ENCODE measurements at places on chromosomes 2 and 18.

- DNase-seq, result no peak
Measured at GRCh38 chr18:48820483-48821250, 130.1 kb downstream of the SMAD7 start.

- no peak for DNase-seq
Measured at GRCh38 chr2:25993049-25993448, 10.8 kb upstream of the KIF3C start.

- DNase-seq, result no peak
Measured at GRCh38 chr2:25309402-25309801, 32.3 kb downstream of the DNMT3A start.

- no peak for DNase-seq
Measured at GRCh38 chr2:140295767-140296166, 1515.6 kb upstream of the NXPH2 start.

DNA sequence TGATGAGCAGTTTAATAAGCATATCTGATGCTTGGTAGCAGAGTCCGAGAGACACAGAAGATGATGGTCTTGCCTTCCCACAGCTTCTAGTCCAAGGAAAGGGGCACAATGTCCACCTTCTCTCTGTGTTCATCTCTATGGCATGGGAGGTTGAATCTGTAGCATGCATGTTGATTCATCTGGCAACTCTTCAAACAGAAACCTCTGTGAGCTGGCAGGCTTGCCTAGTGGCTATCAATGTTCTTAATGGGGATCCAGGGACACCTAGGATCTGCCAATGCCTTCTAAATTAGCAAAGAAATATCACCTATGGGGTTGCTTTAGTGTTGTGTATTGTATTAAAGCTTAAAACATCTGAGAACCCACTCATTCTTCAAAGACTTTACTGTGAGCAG lies 170.8 kb downstream of the INO80D start:
- no peak for DNase-seq

GRCh38 chr2:105777031-105777482 lies 32.3 kb downstream of the NCK2 start:
- DNase-seq, result no peak

DNA sequence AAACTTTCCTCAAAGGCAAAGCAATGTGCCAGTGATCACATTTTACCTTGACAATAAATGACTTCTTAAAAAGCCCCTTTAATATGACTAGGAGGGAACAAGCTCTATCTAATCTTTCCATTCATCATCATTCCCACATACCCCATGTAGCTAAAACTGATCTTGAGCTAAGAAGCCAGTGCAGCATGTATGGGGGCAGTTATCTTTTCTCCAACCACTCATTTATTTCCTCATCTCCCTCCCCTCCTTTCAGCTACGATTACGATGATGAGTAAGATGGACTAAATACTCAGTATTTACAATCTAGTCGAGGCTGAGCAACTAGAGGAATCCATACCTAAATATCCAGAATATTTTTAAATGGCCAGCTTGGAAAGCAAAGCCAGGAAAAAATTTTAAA lies 35.5 kb downstream of the PNO1 start:
- DNase-seq, result no peak

DNA sequence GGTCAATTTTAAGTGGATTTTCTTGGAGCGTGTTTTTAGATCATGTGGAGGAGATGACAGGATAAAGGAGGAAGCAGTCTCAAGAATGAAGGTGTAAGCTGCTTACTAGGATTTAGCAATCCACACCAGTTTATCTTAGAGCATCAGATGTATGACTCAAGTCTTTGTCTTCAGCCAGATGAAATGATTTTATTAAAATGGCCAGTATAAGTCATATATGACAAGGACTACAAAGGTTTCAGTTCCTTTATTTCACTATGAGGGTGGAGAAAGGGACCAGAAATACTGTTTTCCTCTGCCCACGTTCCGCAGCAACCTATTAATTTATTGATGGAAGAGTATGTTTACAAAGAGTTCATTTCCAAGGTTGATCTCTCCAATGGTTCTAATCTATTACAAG lies 970.5 kb upstream of the SLC39A10 start:
- no peak for DNase-seq

GRCh38 chr18:80252136-80252535 lies 4.8 kb upstream of the PARD6G start:
- no peak for DNase-seq

- DNase-seq, result no peak
Measured at GRCh38 chr2:100554798-100555407, 7.9 kb upstream of the PDCL3 start.

- DNase-seq, result peak; percentile 34
Measured at GRCh38 chr2:230987137-230988020, 8.5 kb upstream of the SPATA3 start.

- DNase-seq, result no peak
Measured at GRCh38 chr2:9908639-9909038, 42.9 kb upstream of the GRHL1 start.

DNA sequence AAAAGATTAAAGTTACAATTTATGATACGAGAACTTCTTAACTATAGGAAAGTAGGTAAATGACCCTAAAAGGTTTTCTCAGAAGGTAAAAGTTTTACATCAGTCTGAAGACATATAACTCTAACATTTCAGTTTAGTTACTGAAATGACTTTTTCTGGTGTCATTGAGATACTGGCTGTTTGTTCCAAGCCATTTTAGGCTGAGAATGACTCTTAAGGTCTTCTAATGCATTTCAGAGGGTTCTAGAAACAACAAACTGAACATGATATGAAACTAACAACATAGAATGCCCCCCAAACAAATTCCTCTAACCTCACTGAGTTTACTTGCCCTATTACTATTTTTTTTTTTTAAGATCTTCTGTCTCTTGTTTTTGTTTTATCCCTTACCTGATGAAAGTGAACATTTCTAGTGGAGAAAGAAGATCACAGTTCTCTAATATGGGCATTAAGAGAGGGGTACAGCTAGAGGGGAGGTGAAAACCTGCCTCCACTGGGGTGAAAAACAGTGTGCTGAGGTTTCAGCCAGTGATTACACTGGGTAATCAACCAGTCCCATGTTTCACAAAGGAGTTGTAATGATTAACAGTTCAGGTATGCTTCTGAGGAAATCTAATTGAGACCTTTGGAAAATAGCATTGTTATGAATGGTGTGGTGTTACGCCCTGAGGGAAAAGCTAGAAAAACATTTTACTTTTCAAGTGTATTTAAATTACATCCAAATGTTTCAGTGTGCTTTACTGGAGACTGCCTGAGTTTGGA lies 11.2 kb downstream of the NABP1 start:
- no peak for DNase-seq

- no peak for DNase-seq
Measured at GRCh38 chr2:239034561-239035341, 186.9 kb downstream of the TWIST2 start.

- DNase-seq, result peak; percentile 35
Measured at GRCh38 chr2:38528008-38528442, 74.7 kb downstream of the HNRNPLL start.

DNA sequence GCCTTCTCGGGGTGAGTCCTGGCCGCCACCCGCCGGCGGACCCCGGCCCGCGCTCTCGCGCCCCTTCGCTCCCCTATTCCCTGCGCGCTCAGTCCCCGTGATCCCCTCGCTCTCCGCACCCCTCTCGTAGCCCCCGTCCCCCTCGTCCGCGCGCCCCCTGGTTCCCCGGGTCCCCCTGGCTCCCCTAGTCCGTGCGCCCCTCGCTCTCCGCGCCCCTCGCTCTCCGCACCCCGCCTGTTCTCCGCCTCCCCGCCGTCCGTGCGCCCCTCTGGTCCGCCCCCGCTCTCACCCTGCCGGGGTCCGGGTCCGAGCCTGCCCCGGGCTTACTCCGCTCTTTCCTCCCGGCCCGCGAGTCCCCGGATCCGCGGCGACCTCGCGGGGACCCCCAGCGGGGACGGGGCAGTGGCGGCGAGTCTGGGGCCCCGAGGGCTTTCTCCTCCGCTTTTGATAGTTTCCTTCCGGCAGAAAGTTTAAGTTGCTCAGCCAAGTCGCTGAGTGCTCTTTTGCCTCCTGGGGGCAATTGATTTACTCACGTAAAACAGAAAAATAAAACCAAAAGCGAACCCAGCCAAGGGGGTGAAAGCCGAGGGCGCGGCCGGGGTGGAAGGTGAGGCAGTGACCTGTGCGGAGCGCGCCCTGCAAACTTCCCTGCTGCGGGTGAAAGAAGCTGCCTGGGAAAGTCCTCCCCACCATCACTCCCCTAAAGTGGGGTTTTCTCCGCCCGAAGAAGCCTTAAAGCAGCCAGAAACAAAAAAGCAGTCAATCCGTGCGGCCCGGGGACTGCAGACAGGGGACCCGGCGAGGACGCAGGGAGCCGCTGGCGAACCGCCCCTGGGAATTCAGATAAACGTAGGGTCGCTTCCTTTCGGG lies 568 bp downstream of the RAB31 start:
- DNase-seq, result no peak

DNA sequence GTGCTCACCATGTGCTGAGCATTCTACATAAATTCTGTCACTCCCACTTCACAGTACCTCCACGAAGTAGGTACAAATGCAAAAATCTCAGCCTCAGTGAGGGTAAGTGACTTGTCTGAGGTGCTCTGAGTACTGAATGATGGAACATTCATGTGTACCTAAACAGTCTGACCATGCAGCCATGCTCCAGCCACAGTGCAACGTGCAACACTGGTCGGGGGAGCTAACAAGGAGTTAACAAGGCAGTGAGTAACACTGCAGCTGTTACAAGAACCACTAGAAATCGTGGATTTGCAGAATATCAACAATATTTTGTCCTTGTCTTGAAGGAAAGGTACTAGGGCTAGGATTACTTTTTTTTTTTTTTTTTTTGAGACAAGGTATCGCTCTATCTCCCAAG lies 36.6 kb upstream of the NDUFV2 start:
- no peak for DNase-seq

DNA sequence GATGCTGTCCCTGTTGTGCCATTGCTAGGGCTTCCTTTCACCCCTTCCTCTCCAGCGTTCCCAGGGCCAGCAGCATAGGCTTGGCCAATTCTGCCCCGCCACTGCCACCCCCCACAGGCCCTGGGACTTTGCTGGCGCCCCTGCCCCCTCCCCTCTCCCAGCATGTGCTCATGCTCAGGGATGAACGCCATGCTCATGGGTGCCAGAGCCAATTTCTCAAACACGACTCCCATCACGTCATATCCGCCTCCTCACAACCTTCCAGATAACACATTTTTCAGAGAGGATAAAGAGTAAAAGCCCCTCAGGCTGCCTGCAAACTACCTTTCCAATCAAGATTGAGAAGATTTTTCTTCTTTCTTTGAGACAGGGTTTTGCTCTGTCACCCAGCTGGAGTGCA lies 48.6 kb downstream of the DNMT3A start:
- no peak for DNase-seq
